ENCODE measurements at places on chromosomes 1 and 21. TPM values are rescaled to one million over a fixed set of nuclear protein-coding genes. Genes with fewer than 3 reads are reported as not detected.

The PTPRU gene
- total RNA-seq = 19.2 TPM

The FCAMR gene
- not detected for total RNA-seq

The ITLN1 gene
- 65.8 TPM for total RNA-seq

The PEX14 gene
- 21.0 TPM for total RNA-seq

The USH2A gene
- total RNA-seq = 2.3 TPM

The SMYD2 gene
- total RNA-seq = 234 TPM

The ADORA1 gene
- total RNA-seq = 13.5 TPM

The CFHR3 gene
- not detected for total RNA-seq

The MYOM3 gene
- total RNA-seq = 409 TPM

The PIK3CD gene
- 3.4 TPM for total RNA-seq

The UBL4B gene
- total RNA-seq = not detected

The PKLR gene
- total RNA-seq = not detected

The DHX9 gene
- total RNA-seq = 65.2 TPM

The FAM72D gene
- total RNA-seq = not detected

The AMY2A gene
- not detected for total RNA-seq

The MROH9 gene
- total RNA-seq = not detected

The IFI44L gene
- total RNA-seq = 6.5 TPM

The AADACL3 gene
- not detected for total RNA-seq

The MAN1C1 gene
- 17.9 TPM for total RNA-seq

The CR2 gene
- not detected for total RNA-seq

The ITGB2 gene
- total RNA-seq = 26.5 TPM

The C1orf94 gene
- total RNA-seq = not detected

The ACTL8 gene
- not detected for total RNA-seq

The CTTNBP2NL gene
- 12.6 TPM for total RNA-seq

The NUDT4B gene
- not detected for total RNA-seq

GRCh38 chr1:110338309-110338885 is 780 bp upstream of the RBM15 start:
- DNase-seq = peak; percentile 95

GRCh38 chr1:12158357-12159092 is 8.3 kb upstream of the TNFRSF1B start:
- DNase-seq = no peak

GRCh38 chr1:157411064-157411463 is 141.3 kb downstream of the FCRL5 start:
- DNase-seq = no peak

DNA sequence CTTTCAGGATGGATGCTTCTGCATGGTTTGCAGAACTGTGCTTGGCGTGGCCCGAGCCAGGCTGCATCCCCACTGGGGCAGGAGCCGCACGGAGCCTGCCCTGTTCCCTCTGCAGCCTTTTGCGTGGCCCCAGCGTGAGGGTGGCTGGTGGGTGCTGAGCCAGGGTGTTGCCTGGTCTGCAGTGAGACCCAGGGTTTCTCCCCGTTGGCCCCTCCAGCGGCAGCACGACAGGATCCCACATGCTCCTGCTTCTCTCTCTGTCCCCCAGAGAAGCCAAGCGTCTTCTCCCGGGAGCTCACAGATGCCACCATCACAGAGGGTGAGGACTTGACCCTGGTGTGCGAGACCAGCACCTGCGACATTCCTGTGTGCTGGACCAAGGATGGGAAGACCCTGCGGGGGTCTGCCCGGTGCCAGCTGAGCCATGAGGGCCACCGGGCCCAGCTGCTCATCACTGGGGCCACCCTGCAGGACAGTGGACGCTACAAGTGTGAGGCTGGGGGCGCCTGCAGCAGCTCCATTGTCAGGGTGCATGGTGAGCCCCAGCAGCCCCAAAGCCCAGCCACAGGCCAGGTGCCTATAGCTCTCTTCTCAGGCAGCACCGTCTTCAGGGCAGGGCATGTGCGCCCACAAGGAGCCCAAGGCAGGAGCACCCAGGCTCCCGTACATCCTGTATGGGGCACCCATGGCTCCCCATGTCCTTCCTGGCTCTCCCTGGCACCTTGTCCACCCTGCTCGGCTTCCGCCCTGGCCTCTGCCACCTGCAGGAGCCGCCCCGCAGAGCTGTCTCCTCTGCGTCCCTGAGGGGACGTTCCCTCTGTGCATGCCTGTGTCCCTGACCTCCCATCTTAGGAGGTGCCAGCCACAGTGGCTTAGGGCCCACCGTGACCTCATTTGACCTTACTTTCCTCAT is 78.9 kb downstream of the OBSCN start:
- DNase-seq = peak; percentile 25

DNA sequence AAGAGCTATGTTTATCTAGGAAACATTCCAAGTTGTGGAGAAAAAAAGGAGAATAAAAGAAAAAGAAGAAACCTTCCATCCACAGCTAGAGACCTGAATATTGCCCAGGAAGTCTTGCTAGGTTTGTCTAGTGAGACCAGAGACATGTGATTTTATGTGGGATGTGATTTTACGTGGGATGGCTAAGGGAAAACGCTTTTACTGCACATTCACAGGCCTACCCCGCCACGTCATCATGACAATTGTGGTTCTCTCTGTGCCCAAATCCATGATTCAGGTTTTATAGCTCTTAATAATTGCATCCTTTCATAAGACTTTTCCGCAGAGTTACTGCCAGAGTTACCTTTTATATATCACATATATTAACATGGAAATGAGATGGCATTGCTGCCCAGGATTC is 86.4 kb upstream of the SSX2IP start:
- DNase-seq = no peak

GRCh38 chr1:29415156-29415830 is 179.0 kb downstream of the PTPRU start:
- DNase-seq = no peak

GRCh38 chr1:230824919-230825721 is 43.2 kb downstream of the C1orf198 start:
- no peak for DNase-seq

DNA sequence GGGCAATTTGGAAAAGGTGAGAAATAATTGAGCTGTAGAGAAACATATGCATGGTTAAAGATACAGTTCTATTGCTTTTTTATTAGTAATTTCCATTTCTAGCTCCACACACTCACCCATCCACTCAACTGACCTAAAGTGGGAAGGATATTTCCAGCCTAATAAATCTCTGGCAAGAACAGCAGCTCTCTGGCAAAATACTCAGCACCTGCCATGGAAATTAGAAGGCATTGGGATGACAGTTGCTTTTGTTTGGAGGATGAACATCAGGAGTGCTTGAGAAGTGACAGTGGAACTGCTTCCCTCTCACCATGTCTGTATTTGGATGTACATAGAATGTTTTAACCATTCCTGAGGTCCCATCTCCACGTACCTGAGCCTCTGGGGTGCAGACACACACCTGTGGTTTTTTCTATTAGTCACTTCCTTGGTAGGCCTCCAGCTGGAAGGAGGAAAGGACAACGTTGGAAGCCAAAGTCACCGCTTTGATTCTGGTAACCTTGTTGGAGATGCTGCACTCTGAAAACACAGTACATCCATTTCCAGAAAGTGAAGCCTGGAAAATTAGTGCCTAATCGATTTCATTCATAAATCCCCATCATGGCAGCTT is 62.3 kb upstream of the RUNX1 start:
- DNase-seq = no peak

DNA sequence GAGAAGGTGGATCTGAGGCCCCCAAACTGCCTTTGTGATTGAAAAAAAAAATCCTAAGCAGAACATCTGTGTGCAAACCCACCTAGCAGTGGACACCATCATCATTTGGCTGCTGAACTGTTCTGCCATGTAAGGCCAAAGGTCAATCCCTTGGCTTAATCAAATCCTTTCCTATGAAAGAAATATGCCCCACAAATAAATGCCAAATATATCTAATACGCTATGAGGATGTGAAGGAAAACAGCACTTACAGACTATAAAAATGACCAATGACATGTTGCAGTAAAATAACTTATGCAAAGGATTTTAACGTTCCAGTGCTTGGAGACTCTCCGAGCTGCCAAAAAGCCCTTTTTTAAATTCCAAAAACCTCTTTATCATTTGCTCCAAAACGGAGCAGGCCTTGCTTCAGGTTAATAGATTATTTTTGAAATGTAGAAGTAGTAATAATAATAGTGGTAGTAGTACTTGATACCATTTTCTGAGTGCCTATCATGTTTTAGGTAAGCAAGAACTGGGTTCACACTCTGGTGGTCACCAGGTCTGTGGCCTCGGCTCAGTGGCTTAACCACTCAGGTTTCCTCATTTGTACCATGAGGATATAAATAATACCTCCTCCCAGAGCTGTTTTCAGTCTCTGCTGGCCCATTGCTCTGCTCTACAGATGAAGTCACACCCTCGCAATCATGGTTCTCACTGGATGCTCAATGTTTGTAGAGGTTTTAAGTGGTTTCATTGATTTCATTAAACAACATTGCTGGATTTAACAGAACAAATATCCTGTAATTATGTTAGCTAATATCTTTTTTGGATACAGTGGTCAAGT is 47.9 kb upstream of the EDEM3 start:
- no peak for DNase-seq

DNA sequence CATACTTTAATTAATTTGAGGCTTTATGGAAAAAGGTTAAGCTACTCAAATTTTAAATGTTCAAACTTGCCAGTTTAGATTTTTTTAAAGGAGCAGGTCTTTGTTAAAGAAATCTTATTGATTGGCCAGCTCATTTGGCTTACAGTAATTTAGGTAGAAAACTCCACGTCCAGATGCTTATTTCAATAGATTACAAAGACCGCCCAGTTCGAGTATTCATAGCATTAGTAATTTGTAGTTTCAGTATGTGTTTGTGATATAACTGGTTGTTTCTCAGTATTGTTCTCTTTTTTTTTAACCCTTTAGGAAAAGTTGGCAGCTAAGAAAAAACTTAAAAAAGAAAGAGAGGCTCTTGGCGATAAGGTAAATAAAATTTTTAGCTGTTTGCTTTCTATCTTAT is 1.6 kb downstream of the RPF1 start:
- no peak for DNase-seq

GRCh38 chr1:67031121-67031858 is 22.7 kb downstream of the SLC35D1 start:
- no peak for DNase-seq

GRCh38 chr1:229271448-229272159 is 693 bp downstream of the RAB4A start:
- DNase-seq = no peak

DNA sequence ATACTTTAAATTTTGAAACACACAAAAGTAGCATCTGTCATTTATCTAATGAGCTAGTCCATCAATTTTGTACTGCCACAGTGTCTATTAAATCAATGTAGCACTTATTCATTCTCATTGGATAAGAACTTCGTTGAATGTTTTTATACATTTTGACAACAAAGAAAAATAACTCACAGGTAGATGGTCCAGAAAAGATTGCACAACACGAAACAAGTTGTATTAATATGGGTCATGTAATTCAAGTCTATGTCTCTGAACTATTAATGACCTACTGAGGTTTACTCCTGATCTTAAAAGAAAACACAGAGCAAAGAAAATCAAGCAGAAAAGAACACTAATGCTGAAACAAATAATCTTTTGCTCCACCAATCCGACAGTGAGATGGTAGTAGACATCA is 15.3 kb downstream of the HP1BP3 start:
- DNase-seq = no peak

DNA sequence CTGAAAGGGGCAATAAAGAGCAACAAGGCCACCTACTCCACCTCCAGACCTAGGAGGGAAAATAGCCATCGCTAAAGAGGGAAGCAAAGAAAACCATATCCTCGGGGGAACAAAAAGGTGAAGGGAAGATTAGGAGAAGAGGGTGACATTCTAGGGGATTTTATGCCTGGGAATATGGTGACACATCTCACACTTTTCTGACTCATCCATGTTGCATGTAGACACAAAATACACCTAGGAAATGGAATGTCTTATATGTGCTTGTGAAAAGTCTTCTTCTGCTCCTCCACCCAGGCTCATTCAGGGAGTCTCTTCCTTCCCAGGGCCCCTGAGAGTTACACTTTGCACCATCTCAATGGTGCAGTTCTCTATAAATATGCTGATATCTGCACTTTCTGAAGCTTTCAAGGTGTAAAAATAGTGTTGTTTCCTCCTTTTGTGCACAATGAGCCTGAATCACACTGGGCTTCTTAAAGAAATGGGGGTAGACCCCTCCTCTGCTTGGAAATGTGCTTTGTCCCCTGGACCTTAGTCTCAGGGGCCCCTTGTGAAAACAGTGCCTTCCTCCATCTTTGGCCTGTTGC is 195.9 kb downstream of the CYYR1 start:
- DNase-seq = no peak

DNA sequence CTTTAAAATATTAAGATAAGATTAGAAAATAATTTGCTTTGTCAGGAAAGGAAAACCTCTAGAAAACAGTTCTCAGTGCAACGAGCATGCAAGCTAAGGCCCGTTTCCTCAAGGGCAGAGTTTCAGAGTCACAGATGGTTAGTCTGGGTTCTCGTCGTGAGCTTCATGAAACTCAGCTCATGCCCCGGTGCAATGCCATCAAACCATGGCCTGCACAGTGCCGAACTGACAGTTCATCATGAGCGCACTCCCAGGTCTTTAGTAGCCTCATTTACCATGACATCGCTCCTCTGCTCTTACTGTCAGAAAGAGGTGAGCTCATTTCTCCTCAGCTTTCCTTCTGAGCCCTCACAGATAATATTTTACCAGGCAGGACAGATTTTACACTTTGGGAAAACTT is 319.2 kb downstream of the NTNG1 start:
- no peak for DNase-seq

GRCh38 chr1:74526708-74527107 is 14.3 kb upstream of the LRRC53 start:
- DNase-seq = no peak

GRCh38 chr1:233295975-233296322 is 424 bp upstream of the PCNX2 start:
- DNase-seq = no peak

- peak; percentile 40 for DNase-seq
Measured at GRCh38 chr1:87426463-87427249, 98.0 kb downstream of the LMO4 start.

GRCh38 chr1:151511636-151512215 is 539 bp downstream of the CGN start:
- DNase-seq = peak; percentile 42

- DNase-seq = no peak
Measured at GRCh38 chr1:6498576-6499111, 7.2 kb upstream of the PLEKHG5 start.

DNA sequence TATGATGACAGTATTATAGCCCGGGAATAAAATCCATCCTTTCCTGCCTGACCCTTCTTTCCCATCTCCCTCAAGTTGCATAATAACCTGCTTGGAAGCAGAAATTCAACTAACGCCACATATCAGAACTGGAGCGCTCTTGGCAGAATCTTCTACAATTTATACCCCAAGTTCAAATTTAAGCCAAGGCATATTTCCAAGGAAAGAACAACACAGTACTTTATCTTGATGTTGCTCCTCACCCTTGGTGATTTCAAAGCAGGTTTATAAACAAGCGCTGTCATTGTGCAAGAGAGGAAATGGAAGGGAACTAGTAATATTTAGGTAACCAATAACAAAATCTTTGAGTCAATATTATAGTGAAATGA is 38.0 kb upstream of the PTGFRN start:
- no peak for DNase-seq

GRCh38 chr1:18256282-18257235 is 149.0 kb downstream of the IGSF21 start:
- DNase-seq = peak; percentile 61
